ENCODE measurements at places on chromosomes 3 and 15.
A peak's percentile ranks its signal among the peaks of the same experiment; 100 is the strongest.

DNA sequence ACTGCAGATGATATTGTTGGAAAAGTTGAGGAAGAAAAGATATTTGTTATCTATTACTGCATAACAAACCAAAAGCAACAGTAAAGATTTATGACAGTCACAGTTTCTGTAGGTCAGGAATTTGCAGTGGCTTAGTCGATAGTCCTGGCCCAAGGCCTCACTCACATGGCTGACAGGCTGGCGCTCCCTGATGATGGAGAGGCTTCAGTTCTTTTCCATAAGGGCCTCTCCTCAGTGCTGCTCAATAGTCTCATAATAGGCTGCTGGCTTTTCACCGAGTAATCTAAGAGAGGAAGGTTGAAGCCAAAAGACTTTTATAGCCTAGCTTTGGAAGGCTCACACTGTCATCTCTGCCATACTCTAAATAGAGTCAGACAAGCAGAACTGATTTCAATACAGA, 17.7 kb downstream of the IREB2 start:
- no peak for DNase-seq

- DNase-seq: peak; percentile 12
These were observed 418.8 kb downstream of the OTOL1 start for GRCh38 chr3:161915418-161915750.

DNA sequence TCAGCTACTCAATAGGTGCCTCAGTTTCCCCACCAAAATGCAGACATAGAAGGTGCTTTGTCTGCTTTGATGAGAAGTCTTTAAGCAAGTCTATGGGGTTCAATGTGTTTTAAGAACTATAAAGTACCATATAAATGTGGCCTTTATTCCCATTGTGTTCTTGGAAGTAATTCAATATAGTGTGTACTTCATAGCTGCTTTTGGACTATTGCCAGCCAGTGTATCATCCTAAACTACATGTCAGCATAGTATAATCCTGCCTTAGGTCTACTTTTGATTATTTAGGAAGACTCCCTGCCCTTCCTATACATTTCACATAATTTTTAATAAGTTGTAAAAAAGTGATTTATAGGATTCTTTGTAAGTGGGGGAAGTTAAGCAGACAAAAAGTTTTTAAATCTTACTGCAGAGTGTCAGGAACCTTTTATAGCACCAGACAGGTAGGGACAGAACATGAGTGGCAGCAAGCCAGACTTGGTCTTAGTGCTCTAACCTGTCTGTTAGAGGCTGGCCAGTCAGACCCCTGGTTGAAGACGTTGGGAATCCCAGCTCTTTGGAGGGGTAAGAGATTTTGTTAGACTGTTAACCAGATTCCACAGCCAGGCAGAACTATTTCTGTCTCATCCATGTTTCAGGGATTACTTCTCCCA, 48.4 kb downstream of the MLH1 start:
- DNase-seq: no peak

DNA sequence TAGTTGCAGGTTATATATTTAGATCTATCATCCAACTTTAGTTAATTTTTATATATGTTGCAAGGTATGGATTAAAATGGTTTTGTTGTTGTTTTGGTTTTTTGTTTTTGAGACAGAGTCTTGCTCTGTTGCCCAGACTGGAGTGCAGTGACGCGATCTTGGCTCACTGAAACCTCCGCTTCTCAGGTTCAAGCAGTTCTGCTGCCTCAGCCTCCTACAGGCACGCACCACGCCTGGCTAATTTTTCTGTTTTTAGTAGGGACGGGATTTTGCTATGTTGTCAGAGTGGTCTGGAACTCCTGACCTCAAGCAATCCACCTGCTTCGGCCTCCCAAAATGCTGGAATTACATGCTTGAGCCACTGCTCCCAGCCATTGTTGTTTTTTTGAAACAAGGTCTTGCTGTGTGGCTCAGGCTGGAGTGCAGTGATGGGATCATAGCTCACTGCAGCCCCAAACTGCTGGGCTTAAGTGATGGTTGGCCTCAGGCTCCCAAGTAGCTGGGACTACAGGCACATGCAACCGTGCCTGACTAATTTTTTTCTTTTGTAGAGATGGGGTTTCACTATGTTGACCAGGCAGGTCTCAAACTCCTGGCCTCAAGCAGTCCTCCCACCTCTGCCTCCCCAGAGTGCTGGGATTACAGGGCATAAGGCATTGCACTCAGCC, 92.0 kb downstream of the ZNF609 start:
- DNase-seq: no peak

DNA sequence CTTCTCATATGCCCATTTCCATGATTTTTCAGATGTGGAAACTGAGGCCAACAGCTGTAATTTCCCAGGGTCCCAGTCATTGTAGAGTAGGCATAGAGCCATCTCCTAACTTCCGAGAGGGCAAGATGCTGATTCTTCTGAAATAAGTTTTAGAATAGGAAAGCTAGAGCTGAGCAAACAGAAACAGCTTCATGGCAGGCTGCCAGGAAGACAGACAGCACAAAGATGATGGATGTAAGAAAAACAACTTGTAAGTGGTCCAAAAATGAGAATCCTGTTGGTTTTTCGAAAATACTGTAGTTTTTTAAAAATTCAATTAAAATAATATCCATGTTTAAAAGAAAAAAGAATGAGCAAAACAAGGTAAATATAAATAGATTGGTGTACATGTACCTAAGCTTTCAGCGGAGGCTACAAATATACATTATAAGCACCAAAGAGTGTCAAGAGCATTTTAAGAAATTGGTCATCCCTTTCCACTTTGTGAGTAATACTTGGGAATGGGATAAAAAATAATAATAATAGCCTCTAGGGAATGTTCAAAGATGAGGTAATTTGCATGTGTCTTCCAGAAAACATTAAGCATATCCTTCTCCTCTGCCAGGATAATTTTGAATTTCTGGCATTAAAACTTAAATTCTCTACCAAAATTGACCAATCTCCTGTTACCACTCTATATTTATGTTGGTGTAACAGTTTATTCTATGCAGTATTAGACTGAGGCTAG, 406.6 kb downstream of the MECOM start:
- no peak for DNase-seq

GRCh38 chr15:67199881-67200763, 54.3 kb downstream of the AAGAB start:
- no peak for DNase-seq

DNA sequence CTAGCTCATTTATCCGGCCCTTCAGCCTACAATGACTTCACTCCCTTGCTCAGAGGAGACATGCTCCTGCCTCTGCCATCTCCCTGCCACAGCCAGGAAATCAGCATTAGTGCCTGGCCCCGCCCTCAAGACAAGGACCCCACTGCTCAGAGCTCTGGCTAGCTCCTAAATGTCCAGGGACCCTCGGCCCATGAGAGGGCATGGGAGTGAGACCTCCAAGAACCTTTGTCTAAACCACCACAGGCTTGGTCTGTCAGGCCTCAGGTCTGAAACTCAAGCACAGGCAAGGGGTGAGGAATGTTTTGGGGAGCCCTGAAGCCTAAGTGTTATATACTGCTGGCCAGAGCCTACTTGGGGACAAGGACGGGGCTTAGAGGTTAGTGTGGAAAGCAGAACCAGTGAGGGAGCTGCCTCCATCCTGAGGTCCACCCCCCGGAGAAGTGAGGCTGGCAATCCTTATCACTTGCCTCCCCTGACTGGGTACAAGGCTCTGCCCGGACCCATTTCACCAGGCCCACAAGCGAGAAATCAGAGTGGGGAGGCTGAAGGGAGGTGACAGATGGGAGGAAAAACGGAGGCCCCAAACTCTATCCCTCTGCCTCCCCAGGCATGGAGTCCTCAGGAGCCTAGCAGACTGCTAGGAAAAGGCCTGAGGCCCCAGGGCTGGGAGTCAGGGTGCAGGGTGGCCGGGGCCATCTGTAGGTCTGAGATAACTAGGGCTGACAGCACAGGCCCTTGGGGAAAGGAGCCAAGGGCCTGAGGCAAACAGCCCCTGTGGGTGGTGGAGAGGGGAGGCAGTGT, 18.8 kb downstream of the SHF start:
- DNase-seq: no peak

- no peak for DNase-seq
These were observed 45.0 kb upstream of the SPRED1 start for GRCh38 chr15:38207621-38208020.

DNA sequence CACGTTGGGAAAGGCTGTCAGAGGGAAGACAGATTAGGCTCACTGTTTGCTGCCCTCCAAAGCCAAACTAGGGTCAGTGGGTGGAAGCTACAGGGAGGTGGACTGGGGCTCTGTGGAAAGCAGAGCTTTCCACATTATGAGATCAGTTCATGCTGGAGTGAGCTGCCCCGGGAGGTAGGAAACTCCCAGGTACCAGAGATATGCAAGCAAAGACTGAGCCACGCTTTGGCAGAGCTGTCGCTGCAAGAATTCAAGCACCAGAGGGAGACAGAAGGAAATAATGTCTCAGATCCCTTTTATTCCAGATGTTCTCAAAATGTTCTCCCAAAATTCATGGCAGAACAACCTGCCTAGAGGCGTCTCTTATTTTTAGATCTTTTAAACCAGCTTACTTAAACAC, 286.6 kb downstream of the WDR72 start:
- no peak for DNase-seq

GRCh38 chr15:40006003-40006402, 33.0 kb downstream of the SRP14 start:
- DNase-seq: no peak

DNA sequence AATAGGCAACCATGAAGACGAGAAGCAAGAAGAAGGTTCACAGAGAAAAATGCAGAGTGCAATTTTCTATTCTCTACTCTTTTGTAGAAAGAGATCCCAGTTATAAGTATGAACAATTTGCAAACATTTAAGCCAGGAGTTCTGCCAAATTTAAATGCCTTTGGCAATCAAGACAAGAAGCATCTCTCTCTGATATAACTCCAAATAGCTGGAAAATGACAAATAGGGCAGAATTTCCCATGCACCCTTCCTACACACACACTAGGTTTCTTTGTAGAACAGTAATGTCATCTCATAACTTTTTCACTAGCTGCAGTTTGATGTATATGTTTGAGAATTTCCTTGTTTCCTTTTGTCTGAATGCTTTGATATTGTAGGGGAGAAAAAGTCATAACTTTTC, 333.5 kb upstream of the AZI2 start:
- DNase-seq: no peak

- no peak for DNase-seq
These were observed 4.6 kb downstream of the RBM15B start for GRCh38 chr3:51395493-51396213.

DNA sequence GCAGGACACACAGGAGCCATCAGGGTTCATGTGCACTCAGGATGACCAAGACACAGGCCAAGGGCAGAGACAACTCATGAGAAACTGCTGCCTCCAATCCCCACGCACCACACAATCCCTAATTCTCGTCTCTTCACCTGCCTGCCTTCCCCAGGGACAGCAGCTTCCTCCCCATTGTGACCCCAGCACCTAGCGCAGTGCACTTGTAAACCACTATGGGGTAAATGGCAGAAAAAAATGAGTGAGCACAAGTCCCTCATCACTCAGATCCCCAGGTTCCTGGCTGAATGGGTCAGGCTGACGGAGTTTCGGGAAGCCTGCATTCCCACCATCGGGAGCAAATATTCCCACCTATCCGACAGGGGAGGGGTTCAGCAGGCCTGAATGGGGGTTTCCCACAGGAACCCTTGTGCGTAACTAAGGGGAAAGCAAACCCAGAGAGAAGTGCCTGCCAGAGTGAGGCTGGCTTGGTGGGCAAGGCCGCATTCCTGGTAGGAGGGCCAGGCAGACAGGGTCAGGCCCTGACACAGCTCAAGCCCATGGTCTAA, 18.8 kb downstream of the PLXNB1 start:
- no peak for DNase-seq

- no peak for DNase-seq
These were observed 3.0 kb upstream of the SPG11 start for GRCh38 chr15:44666210-44667038.

GRCh38 chr15:79863886-79864285, 32.9 kb downstream of the MTHFS start:
- no peak for DNase-seq

DNA sequence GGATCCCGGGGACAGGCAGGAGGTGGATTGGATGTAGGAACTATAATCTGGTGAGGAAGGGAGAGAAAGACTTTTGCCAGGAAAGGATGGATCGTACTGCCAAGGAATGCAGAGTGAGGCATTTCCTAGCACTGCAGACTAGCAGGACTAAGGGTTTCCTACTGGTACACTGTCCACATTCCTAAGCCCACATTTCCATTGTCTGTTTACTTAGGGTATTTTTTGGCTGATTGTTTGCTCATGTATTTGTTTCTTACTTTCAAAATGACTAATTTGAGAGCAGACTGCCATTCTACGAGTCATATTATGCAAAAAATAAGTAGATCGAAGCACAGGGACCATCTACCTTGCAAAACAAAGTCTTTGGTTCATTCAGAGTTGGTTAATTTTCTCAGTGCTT, 1029.5 kb upstream of the NR2F2 start:
- DNase-seq: no peak

DNA sequence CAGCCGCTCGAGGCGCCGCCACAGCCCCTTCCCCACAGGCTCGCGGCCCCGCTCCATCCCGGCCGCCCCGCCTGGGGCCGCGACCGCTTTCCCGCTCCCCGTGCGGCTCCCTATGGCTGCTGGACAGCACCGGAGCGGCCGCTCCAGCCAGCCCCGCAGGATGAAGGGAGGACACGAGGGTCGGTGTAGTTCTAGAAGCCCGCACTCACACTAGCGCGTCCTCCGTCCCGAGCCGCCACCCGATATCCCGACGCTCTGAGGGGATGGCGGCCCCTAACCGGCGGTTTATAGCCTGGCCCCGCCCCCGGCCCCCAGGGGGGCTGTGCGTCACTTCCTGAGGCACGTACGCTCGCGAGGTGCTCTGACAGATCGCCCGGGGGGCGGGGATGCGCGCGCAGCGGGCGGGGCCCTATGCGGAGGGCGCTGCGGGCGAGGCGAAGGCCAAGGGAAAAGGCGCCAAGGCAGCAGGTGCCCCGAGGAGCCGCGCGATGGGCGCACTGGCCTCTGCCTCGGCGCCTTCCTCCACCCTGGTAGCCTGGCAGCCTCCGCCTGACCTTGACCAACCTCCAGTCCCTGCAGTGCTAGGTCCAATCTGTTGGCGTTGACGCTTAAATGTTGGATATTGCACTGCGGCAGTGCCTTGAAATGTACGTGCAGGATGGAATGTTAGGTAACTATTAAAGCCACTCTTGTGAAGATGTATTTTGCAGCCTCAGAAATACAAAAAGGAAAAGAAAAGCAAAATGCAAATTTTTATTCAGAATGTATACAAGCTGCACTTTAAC, at the start of gene TFRC:
Gene TFRC (minus strand): TSS at position 257 of the 785 bp plus-strand sequence. CDS start 4,991 bp downstream, outside the sequence.
- DNase-seq: peak; percentile 89

DNA sequence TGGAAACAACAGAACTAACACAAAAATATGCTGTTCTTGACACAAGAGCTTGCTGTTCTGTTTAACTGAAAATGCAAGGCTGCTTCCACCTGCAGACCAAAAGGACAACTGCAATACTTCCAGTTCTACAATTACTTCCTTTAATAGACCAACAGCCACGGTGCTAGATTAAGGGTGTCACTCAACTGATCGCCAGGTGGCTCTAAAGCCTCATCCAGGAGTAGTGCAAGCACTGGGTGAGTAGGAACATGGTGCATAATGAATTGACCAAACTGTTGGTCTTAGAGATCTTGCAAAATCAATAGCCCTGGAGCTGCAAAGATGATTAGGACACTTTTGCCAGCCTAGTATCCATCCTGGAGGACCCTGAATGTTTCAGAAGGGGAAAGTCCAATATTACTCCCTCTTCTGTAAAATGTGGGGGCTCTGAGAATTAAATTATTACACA, 3.6 kb upstream of the CLDN16 start:
- DNase-seq: no peak
